ENCODE measurements at places on chromosomes 2 and 18.

- no peak for DNase-seq
Observed at GRCh38 chr2:235267251-235267650, 226.6 kb upstream of the AGAP1 start.

DNA sequence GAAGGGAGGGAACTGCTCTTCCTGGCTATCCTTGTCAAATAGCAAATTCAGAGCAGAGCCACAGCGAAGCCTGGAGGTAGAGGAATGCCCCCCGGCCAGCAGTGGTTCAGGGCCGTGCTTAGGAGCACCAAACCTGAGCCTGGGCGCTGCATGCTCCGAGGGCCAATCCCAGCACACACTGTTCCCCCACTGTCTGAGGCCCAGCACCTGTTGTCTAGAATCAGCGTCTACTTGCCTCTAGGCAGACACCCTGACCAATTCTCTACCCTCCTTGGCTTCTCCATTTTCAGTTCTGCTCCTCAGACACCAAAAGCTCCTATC, 177.6 kb upstream of the PKDCC start:
- no peak for DNase-seq

- no peak for DNase-seq
Observed at GRCh38 chr2:81551040-81551634, 1246.6 kb upstream of the LRRTM1 start.

DNA sequence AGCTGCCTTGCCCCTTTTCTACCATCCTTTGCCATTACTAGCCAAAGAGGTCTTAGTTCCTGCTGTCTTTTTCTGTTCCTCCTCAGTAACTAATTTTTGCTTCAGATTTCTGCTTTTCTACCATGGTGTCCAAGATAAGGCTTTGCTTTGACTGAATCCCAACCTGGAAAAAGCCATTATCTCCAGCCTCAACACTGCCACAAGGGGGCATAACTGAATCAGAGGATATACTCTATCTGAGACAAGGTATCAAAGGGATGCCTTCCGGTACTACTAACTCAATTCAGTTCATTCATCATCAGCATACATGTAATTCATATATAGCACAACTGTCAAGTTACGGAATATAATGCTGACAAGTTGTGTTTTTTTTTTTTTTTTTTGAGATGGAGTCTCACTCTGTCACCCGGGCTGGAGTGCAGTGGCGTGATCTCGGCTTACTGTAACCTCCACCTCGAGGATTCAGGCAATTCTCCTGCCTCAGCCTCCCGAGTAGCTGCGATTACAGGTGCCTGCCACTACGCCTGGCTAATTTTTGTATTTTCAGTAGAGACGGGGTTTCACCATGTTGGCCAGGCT, 11.4 kb downstream of the OSGEPL1 start:
- peak; percentile 24 for DNase-seq

GRCh38 chr2:190891372-190891771, 10.8 kb downstream of the GLS start:
- no peak for DNase-seq

DNA sequence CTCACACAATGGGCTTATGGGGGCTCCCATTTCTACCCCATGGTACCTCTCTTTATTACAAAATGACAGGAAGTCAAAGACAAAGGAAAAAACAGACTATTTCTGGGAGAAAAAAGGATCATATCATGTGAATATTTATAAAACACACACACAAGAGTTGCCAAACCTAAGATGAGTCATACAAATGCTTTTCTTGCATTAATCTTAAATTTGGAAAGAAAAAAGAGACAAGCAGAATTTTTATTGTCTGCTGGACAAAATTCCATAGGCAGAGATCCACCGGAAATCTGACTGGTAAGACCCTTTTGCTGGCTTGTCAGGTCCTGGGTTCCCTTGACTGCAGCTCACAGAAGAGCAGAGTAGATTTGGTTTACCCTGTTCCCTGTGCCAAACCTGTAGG, 1732.3 kb upstream of the PIK3C3 start:
- DNase-seq, result no peak

GRCh38 chr2:168686452-168687191, 115.8 kb upstream of the NOSTRIN start:
- DNase-seq, result no peak

DNA sequence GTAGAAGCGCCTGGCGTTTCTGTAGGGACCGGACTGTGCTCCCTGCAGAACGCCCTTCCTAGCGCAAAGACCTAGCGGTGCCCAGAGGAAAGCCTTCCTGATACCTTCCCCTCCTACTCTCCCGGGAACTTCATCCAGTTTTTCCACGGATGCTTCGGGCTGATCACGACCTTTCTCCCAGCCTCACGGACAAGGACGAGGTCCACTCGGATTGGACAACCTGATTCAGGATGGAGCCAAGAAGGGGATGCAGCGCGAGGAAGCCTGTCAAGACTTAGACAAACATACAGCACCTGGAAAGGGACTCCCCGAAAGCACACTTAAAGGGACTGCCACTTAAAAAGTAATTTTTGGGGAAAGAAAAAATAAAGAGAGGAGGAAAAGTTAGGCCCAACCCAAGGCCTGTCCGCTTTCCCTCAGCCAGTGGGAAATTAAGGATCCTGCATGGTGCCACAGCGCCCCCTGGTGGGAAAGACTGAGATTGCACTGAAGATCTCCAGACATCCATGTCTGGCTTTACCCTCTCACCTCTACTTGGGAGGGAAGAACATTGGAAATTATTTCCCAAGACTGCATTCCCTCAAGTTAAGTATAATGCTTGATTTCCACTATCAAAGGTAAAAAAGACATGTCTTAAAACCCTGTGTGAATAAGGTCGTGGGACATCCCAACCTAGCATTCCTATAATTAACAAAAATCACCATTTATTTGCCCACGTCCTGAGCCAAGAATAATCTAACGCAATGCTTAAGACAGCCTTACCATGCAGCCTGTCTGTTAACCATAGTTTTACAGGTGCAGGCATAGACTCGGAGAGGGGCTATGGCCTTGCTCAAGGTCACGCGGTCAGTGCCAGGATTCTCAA, 13.4 kb upstream of the COPS8 start:
- peak; percentile 61 for DNase-seq

DNA sequence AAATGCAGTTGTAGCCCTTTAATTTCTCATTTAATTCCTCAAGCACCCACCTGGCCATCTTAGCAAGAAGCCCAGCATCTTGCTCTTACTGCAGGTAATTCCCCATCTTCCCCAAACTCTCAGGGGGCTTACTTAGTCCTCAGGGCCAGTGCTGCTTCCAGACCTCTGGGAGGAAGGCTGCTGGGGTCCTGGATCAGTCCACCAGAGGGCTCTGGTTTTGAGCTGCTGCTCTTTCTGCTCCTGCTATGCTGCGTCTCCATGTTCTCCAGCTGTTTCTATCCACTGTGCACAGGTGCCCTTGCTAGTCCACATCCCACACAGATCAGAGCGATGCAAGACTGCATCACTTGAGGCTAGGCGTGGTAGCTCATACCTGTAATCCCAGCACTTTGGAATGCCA, 34.5 kb upstream of the TMEM87B start:
- no peak for DNase-seq

DNA sequence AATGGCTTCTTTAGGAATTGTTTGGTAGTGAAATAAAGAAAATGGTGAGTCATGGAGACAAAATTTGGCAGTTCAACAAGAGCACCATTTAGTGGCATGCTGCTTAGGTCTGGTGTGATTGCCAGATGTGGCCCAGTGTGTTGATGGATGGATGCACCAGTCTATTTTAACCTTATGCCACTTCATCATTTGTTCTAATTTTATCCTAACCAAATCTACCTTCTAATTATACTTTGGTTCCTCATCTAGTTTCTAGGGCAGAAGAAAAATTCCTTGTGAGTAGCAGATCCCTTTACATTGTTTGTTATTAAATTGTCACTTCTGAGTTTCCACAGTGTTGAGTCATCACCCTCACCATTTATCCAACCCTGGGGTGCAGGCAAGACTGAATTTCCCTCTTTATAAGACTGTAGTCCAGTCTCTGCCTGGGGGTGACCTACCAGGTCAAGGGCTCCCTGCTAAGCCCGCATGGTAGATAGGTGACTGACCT, 32.5 kb downstream of the NABP1 start:
- no peak for DNase-seq

- DNase-seq, result no peak
Observed at GRCh38 chr2:104701411-104701911, 152.5 kb upstream of the POU3F3 start.

- DNase-seq, result no peak
Observed at GRCh38 chr2:32798829-32799228, 147.9 kb upstream of the LTBP1 start.
